ENCODE measurements at places on chromosomes 6 and 20. TPM values are rescaled to one million over a fixed set of nuclear protein-coding genes. Genes with fewer than 3 reads are reported as not detected.

GRCh38 chr6:90078513-90079289 is 184.4 kb downstream of the GJA10 start:
- no peak for DNase-seq
- H3K27ac ChIP-seq: no peak overlapping the region
- H3K4me3 ChIP-seq: no peak overlapping the region
- H3K4me1 ChIP-seq: no peaks in the 10 kb centered on the region
- no peaks in the 10 kb centered on the region for H3K27me3 ChIP-seq

DNA sequence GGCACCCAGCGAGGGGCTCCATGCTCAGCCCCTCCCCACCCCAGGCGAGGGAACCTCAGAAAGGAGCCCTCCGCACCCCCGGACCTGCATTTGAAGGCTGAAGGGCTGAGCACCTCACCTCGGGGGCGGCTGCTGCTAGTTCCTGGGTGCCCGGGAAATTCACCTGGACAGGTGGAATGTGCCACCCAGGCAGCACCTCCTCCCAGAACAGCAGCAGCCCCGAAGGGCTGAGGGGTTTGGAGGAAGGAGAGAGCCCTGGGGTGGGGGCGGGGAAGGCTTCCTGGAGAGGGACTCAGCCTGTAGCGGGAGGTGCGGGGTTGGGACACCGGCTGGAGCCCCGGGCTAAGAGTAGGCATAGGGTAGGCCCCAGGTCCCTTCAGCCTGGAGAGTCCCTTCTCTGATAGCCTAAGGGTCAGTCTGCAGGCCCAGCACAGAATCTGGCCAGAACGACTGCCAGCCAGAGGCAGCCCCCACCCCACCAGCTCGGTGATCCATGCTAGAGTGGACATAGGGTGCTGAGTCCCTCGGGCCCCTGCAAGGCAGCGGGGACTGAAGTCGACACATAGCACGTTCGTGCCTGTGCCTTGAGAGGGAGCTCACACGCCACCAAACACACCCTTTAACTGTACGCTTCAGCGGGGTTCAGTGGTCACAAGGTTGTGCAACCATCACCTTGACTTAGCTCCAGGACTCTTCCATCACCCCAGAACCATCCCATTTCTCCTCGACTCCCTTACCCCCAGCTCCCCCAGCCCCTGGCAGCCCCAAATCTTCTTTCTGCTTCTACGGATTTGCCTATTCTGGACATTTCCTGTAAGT is 180.9 kb downstream of the TAF4 start:
- H3K4me3 ChIP-seq: no peak overlapping the region
- no peaks in the 10 kb centered on the region for H3K36me3 ChIP-seq
- H3K27ac ChIP-seq: no peak overlapping the region
- no peak for DNase-seq
- H3K27me3 ChIP-seq: peaks cover 4% of the 10 kb centered on the region

- no peak overlapping the region for H3K27ac ChIP-seq
- no peak overlapping the region for H3K4me3 ChIP-seq
- DNase-seq: no peak
- H3K27me3 ChIP-seq: peaks cover 9% of the 10 kb centered on the region
These were observed 4.3 kb downstream of the VSX1 start for GRCh38 chr20:25077610-25078169.

DNA sequence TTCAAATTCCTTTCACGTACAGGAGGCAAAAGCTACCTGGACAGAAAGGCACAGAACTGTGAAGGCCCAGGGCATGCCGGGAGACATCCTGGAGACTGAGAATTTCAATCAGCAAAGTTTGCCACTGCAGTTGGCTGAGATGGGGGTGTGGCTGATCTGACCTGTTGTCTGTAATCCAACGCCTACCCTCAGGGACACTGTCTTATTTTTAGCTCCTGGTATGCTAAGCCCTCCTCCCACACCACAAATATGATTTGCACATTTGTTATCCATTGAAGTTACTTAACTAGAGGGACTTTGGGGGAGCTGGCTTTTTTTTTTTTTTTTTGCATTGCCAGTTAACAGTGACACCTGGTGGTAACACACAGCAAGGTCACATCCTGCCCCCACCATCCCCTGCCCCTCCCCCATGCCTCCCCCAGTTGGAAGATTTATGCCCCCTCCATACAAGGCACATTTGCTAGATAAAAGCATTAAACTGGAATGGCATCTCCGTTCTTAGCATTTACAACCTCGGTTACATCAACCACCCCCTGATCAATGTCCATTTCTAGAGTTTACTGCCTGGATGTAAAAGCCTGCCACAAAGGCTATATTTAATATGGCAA is 40.4 kb downstream of the TTI1 start:
- no peak overlapping the region for H3K4me3 ChIP-seq
- peaks cover 26% of the 10 kb centered on the region for H3K4me1 ChIP-seq
- H3K36me3 ChIP-seq: peaks cover 3% of the 10 kb centered on the region
- no peaks in the 10 kb centered on the region for H3K27me3 ChIP-seq
- no peak for DNase-seq

- H3K27ac ChIP-seq: no peak overlapping the region
- no peak overlapping the region for H3K4me3 ChIP-seq
- no peaks in the 10 kb centered on the region for H3K4me1 ChIP-seq
- no peaks in the 10 kb centered on the region for H3K36me3 ChIP-seq
- peak; percentile 38 for DNase-seq
These were observed 114.9 kb downstream of the FOXC1 start for GRCh38 chr6:1724616-1725015.

- DNase-seq: no peak
- no peak overlapping the region for H3K4me3 ChIP-seq
- no peaks in the 10 kb centered on the region for H3K36me3 ChIP-seq
- no peaks in the 10 kb centered on the region for H3K27me3 ChIP-seq
- H3K27ac ChIP-seq: no peak overlapping the region
These were observed 32.3 kb upstream of the SLC23A2 start for GRCh38 chr20:5033566-5033965.

Gene TMC2
- total RNA-seq: not detected
